ENCODE measurements at places on chromosomes 16 and 17.
A peak's percentile ranks its signal among the peaks of the same experiment; 100 is the strongest.

GRCh38 chr17:81563861-81564586 lies 11.9 kb upstream of the FAAP100 start:
- no peak for DNase-seq

DNA sequence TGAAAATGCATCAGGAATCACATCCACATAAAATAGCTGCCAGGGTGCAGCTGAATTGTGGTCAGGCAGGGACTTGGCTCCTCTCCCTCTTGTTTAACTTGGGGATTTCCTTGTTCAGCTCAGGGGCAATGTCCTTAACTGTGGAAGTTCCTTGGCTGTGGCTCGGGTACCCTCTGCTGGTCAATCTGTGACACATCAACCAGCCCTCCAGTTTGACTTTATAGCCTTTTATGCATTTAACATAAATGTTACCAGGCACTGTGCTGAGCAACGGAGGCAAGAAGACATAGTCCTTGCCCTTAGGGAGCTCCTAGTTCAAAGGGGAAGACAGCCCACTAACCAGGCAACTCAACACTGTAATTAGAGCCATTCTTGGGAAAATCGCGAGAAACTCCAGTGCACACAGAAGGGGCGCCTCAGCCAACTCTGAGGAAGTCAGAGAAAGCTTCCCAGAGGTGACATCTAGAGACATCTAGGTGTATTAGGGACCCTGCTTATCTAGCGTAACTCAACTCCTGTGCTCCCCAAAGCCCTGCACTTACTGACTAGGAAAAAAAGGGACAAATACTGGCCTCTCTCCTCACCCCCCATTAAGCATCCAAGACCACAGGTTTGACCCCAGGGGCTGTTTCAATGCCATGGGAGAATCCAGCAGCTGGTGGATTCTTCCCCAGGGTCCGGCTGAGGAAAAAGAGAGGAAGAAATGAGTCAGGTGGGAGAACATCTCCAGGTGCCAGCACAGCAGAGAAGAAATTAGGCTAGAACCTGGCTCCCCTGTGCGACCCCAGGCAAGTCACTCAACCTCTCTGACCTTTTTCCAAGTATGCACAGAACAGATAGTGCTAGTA lies 17.3 kb upstream of the EEF2K start:
- no peak for DNase-seq

DNA sequence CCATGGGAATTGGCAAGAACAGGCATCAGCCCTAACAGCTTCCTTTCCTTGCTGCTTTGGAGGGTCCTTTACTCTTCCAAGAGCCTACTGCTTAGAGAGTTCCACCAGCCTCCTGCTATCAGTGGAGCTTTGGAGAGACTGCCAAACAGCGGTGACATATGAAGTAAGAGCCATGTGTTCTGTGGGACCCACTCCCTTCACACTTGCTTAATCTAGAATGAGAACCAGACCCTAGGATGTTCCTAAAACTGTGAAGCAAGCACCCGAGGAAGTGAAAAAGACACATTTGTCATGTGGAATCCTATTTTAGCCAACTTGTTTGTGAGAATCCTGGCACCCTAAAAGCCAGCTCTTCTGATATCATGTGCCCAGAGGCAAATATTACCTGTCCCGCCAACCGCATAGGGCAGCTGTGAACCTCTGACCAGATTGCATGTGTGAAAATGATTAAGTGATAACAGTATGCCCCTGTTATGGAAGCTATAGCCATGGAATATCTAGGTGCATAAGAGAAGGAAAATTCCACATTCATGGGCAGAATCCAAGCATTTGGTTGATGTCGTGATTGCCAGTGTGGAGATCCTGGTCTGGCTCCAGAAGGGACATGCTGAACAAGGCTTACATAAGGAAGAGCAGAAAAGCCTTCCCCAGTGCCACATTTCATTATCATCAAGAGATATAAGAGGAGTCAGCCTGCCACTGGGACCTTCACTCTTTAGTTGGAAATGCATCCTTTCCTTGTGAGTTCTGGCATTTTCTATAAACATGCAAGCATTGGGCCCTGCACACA lies 18.7 kb downstream of the RCVRN start:
- no peak for DNase-seq

DNA sequence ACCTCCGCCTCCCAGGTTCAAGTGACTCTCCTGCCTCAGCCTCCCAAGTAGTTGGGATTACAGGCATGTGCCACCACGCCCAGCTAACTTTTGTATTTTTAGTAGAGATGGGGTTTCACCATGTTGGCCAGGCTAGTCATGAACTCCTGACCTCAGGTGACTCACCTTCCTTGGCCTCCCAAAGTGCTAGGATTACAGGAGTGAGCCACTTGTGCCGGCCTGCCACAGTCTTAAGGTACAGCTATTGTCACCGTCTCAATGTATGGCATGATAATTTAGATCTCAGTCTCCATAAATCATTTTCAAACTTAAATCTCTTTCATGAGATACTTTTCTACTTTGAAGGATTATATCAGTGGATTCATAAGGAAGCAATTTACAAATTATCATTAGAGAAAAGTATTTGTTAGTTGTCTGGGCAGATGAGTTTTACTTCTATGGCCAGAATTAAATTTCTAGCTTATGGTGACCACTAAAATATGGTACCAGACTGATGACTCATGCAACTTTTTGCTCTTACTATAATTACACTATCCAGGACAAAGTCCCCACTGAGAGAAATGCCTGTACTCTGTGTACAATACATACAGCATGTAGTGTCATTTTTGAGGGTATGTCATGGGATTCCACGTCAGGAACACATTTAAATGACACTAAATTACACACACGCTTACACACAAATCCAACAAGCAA lies 1230.3 kb upstream of the GOT2 start:
- no peak for DNase-seq

- no peak for DNase-seq
Measured at GRCh38 chr17:56820207-56820606, 13.5 kb downstream of the C17orf67 start.

DNA sequence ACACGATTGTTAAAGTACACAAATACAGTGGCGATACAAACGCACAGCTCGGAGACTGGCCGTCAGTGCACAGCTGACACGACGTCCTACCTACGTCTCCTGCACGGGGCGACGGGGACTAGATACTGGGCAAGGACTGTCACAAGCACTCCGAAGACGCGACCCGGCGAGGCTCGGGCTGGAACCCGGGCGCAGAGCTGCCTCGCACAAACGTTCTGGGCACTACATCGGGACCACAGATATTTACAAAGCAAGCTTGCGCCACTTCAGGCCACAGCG lies 13.8 kb downstream of the SLC16A3 start:
- no peak for DNase-seq

GRCh38 chr16:87963400-87963799 lies 12.2 kb downstream of the BANP start:
- DNase-seq: peak; percentile 33

DNA sequence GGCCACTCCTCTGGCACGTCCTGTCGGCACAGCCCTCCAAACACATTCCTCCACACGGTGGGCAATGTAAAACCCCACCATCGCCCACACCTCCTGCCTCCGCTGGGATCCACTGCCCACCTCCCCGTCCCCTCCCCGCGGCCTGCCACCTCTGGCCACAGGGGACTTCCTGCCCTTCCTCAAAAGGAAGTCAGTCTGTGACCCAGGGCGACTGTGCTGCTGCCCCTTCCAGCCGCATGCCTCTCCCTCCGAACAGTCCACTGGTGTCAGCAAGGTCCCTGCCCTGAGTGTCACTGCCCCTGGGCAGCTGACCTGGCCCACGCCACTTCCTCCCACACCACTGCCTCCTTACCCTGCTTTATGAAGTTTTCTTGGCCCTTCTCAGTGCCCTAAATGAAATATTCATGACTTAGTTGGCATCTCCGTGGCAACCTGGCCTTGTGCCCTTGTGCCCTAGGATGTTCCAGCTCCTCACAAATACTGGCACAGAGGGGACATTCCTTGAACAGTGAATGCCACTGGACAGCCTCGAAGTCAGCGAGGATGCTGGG lies 2.0 kb downstream of the PLD6 start:
- no peak for DNase-seq

- DNase-seq: no peak
Measured at GRCh38 chr17:28711723-28712031, at the start of gene PROCA1. Gene PROCA1 (minus strand): TSS chr17:28711888. CDS start chr17:28711660, 228 bp downstream.

GRCh38 chr17:13736916-13737315 lies 135.2 kb upstream of the HS3ST3A1 start:
- no peak for DNase-seq

GRCh38 chr16:74650966-74651567 lies 15.6 kb downstream of the RFWD3 start:
- no peak for DNase-seq

- DNase-seq: no peak
Measured at GRCh38 chr17:27522028-27522635, 65.9 kb downstream of the KSR1 start.

DNA sequence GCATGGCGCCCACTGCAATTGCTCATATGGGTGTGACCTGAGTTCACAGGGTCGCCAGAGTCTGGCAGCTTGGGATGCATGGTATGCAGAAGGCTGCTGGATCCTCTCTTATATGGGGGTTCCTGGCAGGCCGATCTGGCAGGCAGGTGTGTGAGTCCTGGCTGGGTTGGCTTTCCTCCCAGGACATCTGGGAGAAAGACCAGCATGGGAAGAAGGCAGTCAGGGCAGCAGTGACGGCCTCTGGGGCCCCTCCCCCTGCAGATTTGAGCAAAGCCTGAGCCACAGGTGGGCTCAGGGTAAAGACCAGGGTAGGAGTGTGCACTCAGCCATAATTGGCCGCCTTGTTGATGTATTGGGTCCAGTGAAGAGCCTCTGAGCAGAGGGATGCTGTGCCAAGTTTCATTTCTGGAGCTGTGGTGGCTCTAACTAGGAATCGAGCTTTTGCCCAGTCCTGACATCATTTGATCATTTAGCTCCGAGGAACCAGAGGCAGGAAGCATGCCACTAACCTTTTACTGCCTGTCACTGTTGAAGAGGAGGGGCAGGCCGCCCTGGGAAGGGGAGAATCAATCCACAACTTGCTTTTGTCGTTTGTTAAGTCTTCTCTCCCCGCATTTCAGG lies 174.3 kb downstream of the CCDC182 start:
- no peak for DNase-seq

GRCh38 chr17:40663252-40663651 lies 1.7 kb downstream of the KRT222 start:
- DNase-seq: no peak

GRCh38 chr17:76676629-76677028 lies 33.1 kb upstream of the ST6GALNAC1 start:
- no peak for DNase-seq

GRCh38 chr16:64390102-64390501 lies 731.8 kb downstream of the CDH11 start:
- DNase-seq: no peak

- DNase-seq: no peak
Measured at GRCh38 chr17:10652984-10653659, 4.0 kb downstream of the MYH3 start.

DNA sequence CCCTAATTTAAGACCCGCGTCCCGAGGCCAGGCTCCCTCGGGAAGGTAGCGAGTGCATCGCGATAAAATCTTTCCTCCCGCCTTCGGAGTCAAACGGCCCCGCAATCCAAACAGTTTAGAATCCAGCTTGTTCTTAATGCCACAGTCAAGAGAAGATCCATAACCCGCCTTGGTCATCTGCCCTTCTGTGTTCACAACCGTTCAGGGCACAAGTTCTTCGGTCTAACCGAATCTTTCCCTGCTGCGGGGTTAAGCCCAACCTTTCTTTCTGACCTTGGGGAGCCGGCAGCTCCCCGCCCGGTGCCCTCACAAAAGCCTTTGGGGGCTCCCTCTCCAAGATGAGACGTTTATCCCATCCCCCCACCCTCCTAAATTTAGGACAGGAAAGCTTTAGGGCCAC lies 30.3 kb downstream of the CPSF4L start:
- DNase-seq: no peak

- no peak for DNase-seq
Measured at GRCh38 chr17:1999557-2000251, 25.4 kb downstream of the RTN4RL1 start.

DNA sequence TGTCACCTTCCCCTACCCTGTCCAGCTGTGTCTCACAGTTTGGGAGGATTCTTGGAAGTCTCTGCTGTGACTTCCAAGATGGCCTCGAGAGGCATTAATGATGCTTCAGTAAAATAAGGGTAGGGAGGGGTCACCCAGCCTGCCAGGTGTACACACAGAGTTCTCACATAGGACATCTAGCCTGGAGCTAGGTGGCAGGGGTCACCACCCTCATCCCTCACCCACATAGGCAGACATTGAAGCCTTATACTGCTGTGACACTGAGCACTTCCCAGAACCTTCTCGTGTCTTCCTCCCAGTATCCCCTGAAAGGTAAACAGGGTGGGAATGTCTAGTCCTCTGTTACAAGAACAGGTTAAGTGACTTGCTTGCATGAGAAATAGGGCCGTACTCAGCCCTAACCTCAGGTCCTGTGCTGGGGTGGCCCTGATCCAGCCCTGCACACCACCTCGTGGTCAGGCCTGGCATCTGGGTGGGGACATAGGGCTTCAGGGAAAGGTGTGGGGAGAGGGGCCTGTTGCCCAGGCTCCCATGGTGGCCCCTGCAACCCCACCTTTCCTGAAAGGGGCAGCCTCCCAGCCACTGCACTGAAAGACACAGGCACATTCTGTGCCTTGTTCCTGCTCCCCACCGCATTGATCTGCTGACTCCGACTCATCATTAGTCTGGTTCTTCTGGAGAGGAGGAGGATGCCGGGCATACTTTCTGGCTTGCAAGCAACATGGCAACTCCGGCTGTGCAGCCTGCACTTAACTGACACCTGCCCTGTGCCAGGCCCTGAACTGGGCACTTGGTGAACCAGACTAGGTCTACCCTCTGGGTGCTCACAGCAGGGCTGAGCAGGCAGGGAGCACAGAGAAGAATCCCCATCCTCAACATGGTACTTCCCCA lies 3.6 kb upstream of the MMP15 start:
- no peak for DNase-seq

GRCh38 chr16:85137323-85138072 lies 25.2 kb upstream of the CIBAR2 start:
- no peak for DNase-seq

DNA sequence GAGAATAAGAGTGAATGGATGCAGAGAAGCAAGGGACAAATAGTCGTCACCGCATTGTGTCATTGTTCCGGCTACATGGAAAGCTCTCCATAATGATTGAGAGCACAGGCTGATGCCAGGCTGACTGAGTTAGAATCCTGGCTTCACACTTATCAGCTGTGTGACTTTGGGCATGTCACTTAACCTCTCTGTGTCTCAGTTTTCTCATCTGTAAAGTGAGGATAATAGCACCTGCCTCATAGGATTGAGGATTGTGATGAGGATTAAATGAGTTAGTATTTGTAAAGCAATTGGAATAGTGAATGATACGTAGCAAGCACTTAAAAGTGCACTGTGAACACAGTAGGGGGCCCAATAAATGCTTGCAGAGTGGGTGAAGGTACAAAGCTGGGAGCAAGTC lies 45.7 kb upstream of the LYRM9 start:
- no peak for DNase-seq

DNA sequence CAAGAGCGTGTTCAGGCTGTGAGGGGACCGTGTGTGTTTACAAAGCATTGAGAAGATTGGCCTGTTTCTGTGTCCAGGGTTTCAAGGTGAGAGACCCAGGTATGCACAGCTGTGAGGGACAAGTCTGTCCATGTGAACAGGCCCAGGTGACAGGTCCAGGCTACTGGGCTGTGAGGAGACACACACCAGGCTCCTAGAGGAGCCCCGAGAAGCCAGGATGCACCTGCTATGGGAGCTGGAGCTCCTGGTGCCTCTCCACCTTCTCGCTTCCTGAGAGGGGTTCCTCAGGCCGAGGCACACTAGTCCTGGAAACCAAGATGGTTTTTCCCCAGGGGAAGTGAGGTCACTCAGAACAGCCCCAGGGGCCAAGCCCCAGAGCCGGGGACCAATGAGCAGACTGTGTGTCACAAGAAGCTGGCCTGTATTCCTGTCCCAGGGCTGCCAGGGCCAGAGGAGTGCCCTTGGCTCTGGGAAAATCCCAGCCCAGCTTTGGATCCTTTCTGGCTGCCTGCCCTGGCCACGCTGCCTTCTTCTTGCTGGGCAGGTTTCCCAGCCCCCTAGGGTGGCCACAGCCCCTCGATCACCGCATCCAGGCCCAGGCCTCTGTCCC lies 153.4 kb upstream of the PLCG2 start:
- DNase-seq: peak; percentile 61
